ENCODE measurements at places on chromosomes 3 and 15.
A peak's percentile ranks its signal among the peaks of the same experiment; 100 is the strongest.

GRCh38 chr3:117322866-117323265, 613.3 kb downstream of the TUSC7 start:
- DNase-seq = peak; percentile 47

DNA sequence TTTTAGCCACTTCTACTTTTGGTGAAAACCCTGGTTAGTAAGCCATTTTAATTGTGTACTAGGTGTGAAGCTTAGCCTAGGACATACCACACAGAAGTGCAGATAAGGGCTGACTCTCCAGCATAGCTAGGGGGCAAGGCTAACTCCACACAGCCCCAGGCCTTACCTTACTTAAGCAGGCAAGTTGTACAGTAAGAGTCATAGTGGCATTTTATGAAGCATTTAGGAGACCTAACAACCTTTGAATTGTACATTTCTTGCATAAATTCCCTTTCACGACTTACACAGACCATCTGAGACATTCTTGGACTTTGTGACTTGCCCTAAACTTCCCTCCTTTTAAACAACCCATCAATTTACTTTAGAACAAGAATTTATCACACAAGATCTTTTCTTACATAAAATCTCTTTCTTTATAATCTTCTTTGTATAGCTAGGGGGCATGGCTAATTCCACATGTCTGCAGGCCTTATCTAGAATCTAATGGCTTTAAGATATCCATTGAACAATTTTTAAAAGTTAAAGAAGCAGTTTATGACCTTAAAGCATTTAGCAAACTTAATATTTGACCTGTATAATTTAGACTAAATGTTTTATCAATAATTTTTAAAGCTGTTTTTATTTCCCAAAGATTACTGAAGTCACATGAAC, 18.7 kb upstream of the SKIL start:
- no peak for DNase-seq

DNA sequence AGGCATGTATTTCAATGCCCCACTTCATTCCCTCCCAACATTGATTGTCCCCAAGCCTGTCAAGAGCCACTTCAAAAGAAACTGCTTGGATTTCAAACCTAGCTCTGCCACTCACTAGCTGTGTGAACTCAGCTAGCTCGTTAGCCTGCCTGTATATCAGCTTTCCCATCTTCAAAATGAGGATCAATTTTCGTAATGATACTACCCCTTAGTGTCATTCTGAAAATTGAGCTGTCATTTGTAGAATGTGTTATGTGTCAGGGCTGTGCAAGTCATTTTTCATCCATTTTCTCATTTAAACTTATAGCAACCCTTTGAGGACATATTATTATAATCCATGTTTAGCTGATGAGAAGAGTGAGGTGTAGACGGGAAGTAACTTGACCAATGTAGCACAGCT, 88.6 kb downstream of the TRIM42 start:
- no peak for DNase-seq

DNA sequence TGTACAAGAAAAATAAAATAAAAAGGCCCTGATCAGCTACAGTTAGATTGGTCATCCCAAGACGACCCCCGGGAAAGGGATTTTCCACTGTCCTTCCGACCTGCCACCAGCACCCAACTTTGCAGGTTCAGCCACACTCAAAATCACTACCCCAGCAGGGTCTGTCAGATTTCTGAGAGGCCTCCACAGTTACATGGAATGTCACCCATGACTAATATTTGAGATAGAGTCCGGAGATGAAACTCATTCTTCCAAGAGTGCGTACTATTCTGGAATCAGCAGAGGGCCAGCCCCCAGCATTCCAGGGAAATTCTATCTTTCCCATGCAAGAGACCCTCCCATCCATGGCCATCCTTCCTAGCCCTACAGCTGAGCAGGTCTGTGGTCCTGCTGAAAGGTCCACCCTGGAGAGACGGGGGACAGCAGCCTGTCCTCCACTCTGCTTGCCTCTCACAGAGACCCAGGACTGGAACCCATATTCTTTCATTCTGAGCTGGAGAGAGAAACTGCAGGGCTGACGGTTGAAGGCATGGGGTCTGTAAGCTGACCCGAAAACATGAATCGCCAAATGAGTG, 5.8 kb downstream of the LIPC start:
- no peak for DNase-seq

DNA sequence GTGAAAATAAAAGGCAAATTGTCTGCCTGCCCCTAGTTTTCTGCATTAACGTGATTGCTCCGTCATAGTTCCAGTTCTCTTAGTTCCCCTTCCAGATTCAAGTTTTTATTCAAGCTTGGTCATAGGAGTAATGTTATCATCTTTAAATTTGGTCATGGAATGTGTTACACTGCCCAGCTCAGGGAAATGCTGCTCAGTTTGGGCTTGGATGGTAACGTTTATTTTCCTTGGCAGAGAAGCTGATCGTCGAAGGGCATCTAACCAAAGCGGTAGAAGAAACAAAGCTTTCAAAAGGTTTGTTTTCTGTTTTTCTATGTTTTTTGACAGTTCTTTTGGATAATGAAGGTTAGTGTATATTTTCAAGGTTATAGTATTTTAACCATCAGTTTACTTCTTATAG, 118.4 kb upstream of the FLNB start:
- DNase-seq = peak; percentile 62

- no peak for DNase-seq
These were observed 72.2 kb upstream of the EPHB3 start for GRCh38 chr3:184489268-184489841.

DNA sequence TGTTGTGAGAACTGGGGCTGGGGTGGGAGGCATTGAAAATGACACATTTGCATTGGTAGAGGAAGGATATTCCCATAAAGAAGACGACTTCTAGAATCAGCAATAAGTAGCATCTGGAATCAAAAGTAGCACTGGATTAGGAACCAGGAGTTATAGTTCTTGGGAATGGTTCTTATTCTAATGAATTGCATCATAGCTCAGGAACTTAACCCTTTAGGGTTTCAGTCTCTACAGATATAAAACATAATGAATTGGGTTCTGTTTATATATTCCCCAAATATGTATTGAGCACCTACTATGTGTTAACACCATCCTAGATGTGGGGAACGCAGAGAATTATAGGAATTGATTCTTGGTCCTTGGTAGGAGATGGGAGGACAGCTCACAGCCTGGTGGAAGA, 16.3 kb upstream of the SNRK start:
- no peak for DNase-seq

GRCh38 chr3:27730774-27731659, 8.9 kb upstream of the EOMES start:
- no peak for DNase-seq

- DNase-seq = no peak
These were observed 546.8 kb upstream of the EPHA6 start for GRCh38 chr3:96267577-96267976.

DNA sequence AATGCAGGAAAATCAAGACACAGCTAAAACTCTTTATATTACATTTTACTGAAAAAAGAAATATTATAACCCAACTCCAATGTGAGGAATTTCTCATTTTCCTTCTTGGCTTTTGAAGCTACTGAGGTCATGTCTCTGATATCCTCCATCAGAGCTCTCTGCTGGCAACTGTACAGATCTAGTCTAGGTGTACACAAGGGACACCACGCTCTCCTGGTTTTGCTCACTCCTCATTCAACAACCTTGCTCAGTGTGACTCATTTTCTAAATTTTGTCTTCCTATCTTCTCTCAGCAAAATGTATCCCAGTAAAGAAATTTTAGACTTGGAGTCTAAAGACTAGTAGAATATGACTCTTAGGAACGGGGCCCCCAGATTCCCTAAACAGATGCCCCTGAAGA, 144.3 kb downstream of the KCNMB2 start:
- no peak for DNase-seq

GRCh38 chr3:23209747-23210487, 6.8 kb downstream of the UBE2E2 start:
- DNase-seq = no peak

DNA sequence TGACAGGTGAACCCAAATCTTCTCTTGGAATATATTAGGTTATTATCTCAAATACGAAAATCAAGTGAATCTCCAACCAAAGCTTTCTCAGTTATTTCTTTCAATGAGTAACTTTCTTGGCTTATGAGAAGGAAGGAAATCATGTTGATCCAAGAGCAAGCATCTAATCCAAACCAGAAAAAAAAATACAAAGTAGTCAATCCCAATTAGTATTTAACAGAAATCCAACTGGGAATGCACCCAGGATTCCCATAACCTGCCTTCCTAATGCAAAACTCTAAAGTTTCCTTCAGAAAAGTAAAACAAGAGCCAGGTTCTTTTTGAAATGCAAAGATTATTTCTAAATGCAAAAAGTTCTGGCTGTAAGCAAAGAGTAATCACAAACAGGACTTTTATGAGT, 289.3 kb downstream of the SHOX2 start:
- no peak for DNase-seq

DNA sequence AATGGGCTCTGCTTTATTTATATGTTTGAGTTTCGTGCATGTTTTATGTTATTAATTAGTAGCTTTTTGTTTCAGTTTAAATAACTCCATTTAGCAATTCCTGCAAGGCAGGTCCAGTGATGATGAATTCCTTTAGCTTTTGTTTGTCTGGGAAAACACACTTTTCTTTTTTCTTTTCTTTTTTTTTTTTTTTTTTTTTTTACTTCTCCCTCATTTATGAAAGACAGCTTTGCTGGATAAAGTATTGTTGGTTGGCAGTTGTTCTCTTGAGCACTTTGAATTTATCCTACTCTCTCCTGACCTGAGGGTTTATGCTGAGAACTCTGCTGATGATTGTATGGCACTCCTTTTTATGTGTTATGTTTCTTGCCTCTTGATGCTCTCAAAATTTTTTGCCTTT, 35.7 kb downstream of the TMEM39A start:
- DNase-seq = no peak

GRCh38 chr3:65888980-65889706, 149.6 kb downstream of the MAGI1 start:
- DNase-seq = peak; percentile 94

- DNase-seq = no peak
These were observed 82.4 kb downstream of the OXSM start for GRCh38 chr3:25872200-25872877.

GRCh38 chr15:29081781-29082180, 187.8 kb downstream of the NSMCE3 start:
- no peak for DNase-seq

DNA sequence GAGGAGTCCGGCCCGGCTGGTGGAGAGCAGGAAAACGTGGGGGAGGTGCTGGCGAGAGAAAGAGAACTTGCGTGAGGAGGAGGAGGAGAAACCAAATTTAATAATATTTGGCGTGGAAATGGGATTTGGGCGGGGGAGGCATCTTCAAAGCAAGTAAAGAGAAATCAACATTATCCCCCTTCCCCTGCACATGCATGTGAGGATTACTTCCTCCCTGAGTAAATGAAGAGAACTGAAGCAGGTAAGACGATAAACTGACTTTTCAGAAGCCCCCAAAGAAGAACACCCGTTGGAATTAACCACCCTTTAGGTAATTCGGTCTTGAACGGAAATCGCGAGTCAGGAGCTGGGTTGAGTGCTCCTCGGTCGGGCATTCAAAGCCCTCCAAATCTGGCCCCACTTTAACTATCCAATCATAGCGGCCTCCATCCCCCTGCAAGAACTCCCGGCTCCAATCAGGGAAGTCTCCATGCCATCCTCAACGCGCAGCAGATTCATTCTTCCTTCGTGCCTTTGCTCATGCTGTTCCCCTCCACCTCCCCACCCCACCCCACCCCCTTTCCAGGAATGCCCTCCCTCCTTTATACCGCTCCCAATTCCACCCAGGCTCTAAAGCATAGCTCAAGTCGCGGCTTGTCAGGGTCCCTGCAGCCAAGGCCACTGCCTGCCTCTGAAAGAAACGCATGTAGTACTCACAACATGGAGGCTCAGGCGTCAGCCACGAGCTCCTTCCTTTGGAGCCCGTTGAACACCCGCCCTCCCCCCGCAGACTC, 545 bp upstream of the RFX7 start:
- peak; percentile 81 for DNase-seq

GRCh38 chr3:111071257-111072030, at the start of gene NECTIN3:
TSS of gene NECTIN3 (plus strand) at chr3:111071816. CDS start at chr3:111072018, 202 bp downstream.
- peak; percentile 98 for DNase-seq

GRCh38 chr15:33242669-33243191, 48.2 kb upstream of the FMN1 start:
- DNase-seq = peak; percentile 33

GRCh38 chr15:100818927-100819326, 60.7 kb upstream of the ALDH1A3 start:
- DNase-seq = peak; percentile 71

- DNase-seq = no peak
These were observed 7.3 kb downstream of the TBC1D2B start for GRCh38 chr15:78070049-78070700.

- no peak for DNase-seq
These were observed 337.8 kb downstream of the FEZF2 start for GRCh38 chr3:62035402-62036057.

GRCh38 chr15:80404761-80405553, 775 bp downstream of the ARNT2 start:
- peak; percentile 60 for DNase-seq

GRCh38 chr15:60128000-60128376, 123.9 kb downstream of the FOXB1 start:
- DNase-seq = no peak

DNA sequence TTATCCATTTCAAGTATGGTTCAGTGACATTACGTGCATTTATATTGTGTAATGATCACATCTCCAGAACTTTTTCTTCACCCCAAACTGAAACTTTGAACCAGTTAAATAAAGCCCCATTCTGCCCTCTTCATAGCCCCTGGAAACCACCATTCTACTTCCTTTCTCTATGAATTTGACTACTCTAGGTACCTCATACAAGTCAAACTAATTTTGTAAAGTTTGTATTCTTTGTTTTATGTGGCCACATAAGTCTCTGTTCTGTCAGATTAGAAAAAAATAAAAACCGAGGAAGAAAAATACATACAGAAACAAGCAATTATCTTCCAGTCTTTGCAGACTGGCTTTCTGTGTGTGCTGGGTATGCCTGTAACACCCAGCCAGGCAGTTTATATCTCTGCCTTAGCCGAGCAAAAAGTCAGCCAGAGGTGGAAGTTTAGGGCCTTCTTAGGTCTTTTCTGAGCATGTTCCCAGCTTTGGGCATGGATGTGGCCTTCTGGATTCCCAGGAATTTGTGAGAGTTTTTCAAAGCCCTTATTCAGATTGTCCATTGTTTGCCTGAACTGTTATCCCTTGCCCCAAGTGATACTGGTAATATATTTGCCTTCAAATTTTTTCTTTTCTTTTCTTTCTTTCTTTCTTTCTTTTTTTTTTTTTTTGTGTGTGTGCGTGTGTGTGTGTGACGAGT, 6.0 kb upstream of the GRAMD1C start:
- no peak for DNase-seq

DNA sequence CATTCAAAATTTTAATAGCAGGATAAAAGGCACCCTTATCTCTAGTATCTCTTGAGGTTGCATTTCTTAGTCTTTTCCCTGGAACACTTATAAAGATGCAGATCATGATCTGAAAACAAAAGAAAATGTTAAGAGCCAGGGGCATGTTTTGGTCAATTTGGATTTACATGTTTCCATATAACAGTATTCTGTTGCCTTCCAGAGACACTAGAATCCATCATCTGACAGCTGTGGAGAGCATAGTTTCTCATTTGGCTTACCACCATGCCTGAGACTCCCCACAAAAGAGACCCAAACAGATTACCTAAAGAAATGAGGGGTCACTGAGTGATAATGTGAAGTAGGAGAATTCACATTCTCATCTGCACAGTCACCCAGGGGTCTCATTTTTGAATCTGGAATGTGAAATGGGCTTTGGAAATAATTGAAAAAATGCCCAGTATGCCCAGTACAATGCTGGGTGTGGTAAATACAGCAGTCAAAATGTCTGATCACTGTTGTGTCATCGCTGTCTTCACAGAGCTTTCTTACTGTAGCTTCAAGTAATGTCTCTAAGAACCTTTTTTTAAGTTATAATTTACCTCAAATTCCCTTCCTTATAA, 79.9 kb upstream of the ZBTB20 start:
- no peak for DNase-seq

- peak; percentile 4 for DNase-seq
These were observed 232.9 kb downstream of the TJP1 start for GRCh38 chr15:29589416-29589815.
